ENCODE measurements at places on chromosomes 4 and X.

DNA sequence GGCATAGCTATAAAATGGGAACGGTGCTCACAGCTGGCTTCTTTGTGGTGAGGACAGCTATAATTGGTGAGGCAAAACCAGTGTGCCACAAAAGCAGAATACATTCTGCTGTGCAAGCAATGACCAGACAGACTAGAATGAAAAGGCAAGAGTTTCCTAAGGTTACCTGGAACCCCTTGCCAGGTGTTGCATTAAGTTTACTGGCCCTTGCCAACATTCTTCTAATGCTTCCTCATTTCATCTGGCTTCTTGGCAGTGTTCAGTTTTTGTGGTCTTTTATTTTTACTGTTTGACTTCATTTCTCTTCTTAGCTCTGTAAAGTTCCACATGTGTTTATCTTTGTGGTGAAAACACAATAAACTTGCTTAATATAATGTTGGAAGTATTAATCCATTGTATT lies 131.4 kb downstream of the PTTG2 start:
- peak; percentile 51 for DNase-seq

- no peak for DNase-seq
Observed at GRCh38 chr4:10963958-10964703, 279.6 kb upstream of the CLNK start.

DNA sequence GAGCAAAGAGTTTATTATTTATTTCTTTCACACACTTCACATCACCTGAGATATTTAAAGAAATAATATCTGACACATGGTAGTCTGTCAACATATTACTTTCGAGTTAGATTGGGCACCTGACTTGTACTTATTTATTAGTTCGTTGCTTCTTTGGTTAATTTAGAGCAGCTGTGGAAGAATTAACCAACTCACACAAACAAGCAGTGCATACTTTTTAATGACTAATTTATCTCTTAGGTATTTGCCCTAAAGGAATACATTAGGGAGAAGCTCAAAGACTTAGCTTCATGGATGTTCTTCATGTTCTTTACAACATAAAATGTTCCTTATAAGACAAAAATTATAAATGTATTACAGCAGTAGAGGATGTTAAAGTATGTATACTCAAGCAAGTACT lies 242.9 kb downstream of the ARHGAP24 start:
- peak; percentile 60 for DNase-seq

- DNase-seq = no peak
Observed at GRCh38 chr4:181792641-181793040, 450.6 kb upstream of the TENM3 start.

- no peak for DNase-seq
Observed at GRCh38 chrX:41189156-41189555, 103.9 kb downstream of the USP9X start.

DNA sequence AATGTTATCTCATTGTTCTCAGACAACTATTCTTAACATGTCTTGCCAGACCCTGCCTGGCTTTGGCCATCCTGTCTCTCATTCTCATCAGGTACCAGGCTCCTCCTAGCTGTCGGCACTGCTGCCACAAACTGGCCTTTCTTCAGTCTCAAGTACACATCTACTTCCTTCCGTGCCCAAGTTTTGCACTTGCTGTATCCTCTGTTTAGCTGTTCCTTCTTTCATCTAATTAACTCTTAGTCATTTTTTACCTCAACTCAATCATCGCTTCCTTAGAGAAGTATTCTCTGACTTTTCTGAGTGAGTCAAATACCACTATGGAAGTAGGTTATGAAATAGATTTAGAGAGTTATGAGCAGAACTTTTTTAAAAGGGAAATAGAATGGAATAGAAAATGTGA lies 19.7 kb downstream of the CXCL3 start:
- no peak for DNase-seq

GRCh38 chr4:105472871-105473323 lies 965 bp downstream of the PPA2 start:
- no peak for DNase-seq

GRCh38 chr4:128123036-128123435 lies 61.9 kb downstream of the LARP1B start:
- DNase-seq = peak; percentile 47

- DNase-seq = peak; percentile 3
Observed at GRCh38 chr4:113179996-113180395, 130.5 kb downstream of the ANK2 start.
